ENCODE measurements at places on chromosomes 3 and 15.

DNA sequence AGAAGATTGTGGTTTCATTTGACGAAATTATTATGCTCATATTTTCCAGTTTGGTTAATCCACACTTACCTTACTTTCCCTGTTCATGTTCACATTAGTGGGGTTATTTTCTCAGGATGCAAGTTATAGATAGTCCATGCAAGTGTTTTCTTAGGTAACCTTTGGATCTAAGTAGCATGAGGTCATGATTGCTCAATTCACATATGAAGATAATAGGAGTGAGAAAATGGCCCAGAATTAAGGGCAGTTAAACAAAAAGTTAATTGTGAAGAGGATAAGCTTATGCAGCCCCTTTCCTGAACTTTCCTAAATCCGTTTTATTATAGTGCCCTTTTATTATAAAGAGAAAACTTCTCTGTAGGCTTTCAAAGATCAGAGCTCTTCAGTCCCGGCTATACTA is 83.4 kb downstream of the CD200R1L start:
- DNase-seq, result no peak

DNA sequence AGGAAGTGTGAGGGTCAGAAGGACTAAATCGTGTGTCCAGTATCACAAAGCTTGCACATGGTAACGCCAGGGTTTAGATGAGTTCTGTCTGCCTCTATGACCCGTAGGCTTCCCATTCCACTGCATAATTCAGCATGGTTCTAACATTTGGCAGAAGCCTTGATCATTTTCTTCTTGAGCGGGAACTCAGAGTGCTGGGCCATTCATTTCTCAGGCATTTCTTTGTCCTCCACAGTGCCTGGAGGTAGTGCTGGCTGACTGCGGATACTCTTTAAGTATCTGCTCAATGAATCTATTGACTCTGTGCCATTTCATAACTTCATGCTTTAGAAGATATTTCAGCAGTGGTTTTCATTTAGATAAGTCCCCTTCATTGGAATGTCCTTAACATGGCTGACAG is 370.2 kb downstream of the EPHB1 start:
- DNase-seq, result no peak

DNA sequence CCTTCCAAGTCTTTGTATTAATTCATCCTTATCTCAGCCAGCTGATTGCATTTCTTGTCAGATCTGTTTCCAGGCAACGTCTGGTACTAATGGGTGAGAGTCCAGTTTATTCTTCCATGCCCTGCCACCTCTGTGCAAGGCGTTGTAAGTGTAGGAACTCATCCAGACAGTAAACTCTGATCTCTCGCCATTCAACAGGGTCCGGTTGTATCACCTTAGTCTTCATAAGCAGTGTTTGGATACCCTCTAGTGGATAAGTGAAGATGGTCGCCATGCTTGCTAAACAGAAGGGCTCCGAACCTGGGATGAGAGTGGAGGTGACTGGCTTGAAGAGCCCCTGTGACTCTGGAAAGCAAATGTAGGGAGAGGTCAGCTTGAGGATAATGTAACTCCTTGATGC is 51.6 kb upstream of the CMTM7 start:
- no peak for DNase-seq

- no peak for DNase-seq
Observed at GRCh38 chr15:92029767-92030166, 176.3 kb downstream of the SLCO3A1 start.

DNA sequence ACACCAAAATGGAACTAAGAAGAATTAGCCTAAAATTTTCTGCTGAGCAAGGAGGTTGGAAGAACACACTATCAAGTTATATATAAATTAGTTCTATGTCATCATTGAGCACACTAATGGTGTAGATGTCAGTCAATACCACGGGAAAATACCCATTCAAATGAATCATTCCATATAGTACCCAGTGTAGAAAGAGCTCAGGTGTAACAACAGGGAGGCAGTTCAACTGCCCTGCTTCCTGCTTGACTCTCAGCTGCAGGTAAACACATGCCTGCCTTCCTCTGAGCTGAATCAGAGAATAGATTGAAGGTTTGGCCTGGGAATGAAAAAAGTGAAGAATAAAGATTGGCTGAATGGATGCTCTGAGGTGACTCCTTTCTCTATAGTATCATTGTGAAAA is 1088.0 kb downstream of the AGBL1 start:
- no peak for DNase-seq

DNA sequence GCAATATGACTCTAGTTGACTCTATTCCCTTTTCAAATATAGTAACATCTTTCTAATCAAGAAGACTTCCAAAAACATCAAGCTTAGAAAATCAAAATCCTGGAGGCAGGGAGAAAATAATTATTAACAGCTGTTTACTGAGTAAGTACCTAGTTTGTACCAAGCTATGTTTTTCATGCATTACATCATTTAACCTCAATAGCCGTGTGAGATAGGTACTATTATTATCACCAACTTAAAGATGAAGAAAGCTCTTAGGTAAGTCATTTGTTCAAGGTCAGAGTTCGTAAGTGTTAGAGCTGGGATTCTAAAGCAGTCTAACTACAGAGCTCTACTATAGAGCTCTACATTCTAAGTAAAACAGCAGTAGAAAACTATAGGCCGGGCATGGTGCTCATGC is 41.6 kb downstream of the GSK3B start:
- DNase-seq, result no peak

- no peak for DNase-seq
Observed at GRCh38 chr3:46996689-46997452, 17.4 kb downstream of the NBEAL2 start.
